Gastroesophageal sphincter (tissue), 4 donors: ENCODE measurements at places on chromosomes 4 and X.

GRCh38 chr4:113405874-113406722 lies 355.4 kb downstream of the CAMK2D start:
- no peak for ATAC-seq

DNA sequence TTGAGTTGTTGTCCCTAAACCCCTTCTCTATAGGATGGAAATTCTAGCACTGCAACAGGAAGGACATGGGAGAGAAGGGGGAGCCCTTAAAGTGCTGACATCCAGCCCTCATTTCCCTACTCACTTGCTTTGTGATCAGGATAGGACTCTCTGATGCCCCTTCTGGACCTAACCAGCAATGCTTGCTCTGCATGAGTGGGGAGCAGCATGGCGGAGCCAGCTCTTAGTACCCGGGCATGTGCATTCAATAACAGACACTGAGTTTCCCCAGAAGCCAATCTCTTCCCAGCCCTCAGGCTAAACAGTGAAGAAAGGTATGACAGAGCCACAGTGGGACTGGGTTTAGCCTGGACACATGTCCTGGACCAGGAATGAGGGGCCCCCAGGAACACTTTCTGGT lies 14.0 kb downstream of the SOD3 start:
- ATAC-seq: no peak

DNA sequence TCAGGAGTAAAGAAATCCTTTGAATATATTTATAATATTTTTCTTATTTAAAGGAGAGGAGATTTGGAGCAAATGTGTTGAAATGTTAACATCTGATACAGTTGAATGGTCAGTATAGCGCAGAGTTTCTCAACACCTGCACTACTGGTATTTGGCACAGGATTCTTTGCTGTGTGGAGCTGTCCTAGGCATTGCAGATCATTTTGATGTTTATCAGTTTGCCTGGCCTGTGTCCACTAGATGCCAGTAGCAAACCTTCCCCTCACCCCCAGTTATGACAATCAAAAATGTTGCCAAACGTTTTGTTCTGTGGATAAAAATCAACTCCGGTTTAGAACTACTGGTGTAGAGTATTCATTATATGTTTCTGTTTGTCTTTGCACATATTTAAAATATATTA lies 765.3 kb upstream of the SLIT2 start:
- ATAC-seq: no peak

DNA sequence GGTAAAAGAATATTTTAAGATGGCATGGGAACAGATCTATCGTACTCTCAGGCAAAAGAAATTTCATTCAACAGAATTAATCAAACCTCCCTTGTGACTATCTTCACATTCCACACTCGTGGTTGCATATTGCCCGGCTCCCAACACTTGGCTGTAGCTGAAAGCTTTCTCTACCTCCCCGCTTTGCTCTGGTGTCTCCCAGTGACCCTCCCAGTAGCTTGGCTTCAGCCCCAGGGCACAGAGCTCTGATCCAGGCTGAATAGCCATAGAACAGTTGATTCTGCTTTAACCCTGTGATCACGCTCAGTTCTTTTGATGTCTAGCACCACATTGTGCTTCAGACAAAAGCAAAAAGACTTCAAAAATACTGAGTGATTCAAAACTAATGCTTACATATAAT lies 24.6 kb downstream of the SLC7A11 start:
- ATAC-seq: no peak

- ATAC-seq: peak; percentile 13
Observed at GRCh38 chrX:261167-261918, 19.8 kb upstream of the PLCXD1 start.

DNA sequence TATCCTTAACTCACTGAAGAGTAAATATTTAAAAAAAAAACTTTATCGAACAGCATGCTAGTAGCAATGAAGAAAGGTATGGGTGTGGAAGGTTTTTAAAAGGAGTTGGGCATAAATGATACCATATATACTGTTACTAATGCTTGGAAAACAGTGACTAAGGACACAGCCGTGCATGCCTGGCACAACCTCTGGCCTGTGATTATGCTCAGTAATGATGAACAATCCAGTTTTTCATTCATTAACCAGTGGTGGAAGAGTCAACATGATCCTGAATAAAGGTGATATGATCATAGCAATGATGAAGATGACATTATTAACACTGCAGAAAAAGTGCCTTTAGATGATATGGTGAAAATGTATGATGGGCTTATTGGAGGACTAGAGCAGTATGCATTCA lies 43.9 kb upstream of the GPR50 start:
- ATAC-seq: no peak

- ATAC-seq: no peak
Observed at GRCh38 chr4:788636-789297, 37.2 kb downstream of the CPLX1 start.
